ENCODE measurements at places on chromosomes 2 and 18.

- DNase-seq: no peak
These were observed 77.5 kb downstream of the EPB41L3 start for GRCh38 chr18:5466256-5466655.

- no peak for DNase-seq
These were observed 25.9 kb upstream of the SULT1C4 start for GRCh38 chr2:108351889-108352288.

DNA sequence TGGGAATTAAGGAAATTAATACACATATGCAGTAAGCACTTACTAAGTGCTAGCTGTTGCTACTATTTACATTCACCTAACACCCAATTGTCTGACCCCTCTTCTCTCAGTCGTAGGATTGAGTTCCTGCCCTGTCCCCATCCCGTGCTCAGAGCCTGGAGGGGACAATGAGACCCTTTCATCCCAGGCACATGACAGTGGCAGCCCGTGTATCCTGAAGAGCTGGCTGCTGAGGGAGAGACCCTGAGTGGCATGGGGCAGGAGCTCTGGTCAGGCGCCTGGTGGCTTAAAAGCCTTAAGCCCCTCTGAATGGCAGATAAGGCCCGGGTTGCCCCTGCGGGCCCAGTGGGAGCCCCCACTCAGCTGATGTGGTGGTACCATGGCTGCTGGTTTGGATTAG is 99.0 kb downstream of the DYSF start:
- no peak for DNase-seq

GRCh38 chr2:24269265-24269664 is 91.1 kb downstream of the ITSN2 start:
- no peak for DNase-seq

- no peak for DNase-seq
These were observed 5.1 kb upstream of the ODC1 start for GRCh38 chr2:10452956-10453904.

DNA sequence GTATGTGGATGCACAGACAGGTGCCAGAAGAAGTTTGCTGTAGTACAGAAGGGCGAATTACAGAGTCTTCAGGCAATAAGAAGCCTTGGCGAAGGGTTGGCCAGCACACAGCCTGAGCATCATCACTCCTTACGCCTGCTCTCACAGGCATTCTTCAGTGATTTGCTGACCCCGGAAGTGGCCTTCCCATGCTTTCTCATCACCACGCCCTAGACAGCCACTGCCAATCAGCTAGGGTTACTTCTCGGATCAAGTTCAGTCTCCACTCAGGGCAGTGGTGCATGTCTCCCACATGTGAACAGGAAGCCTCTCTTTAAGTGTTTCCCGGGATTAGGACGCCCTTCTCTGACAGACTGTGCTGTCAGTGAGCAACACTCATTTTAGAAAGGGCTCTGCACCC is 81.8 kb downstream of the C1QL2 start:
- no peak for DNase-seq

GRCh38 chr2:205754285-205754923 is 72.1 kb downstream of the NRP2 start:
- DNase-seq: no peak

DNA sequence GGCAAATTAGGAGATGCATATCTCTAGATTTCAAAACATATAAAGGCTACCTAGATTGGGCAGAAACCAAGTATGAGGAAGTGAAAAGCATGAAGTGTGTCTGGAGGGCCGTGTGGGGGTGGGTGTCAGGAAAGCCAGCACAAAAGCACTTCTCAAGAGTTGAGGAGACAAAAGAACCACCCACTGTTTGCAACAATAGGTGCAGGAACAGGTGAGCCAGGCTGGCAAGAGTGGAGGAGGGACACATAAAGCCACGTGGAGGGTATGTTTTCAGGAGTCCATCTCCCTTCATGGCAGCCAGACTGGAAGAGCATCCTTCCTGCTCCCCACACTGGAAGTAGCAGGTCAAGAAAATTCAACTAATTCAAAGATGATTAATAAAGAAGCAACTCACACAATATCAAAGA is 96.4 kb downstream of the CERS6 start:
- DNase-seq: peak; percentile 39

GRCh38 chr2:3476321-3476984 is 42.9 kb downstream of the ADI1 start:
- DNase-seq: no peak

- no peak for DNase-seq
These were observed 21.3 kb upstream of the CHST9 start for GRCh38 chr18:27206411-27206810.

DNA sequence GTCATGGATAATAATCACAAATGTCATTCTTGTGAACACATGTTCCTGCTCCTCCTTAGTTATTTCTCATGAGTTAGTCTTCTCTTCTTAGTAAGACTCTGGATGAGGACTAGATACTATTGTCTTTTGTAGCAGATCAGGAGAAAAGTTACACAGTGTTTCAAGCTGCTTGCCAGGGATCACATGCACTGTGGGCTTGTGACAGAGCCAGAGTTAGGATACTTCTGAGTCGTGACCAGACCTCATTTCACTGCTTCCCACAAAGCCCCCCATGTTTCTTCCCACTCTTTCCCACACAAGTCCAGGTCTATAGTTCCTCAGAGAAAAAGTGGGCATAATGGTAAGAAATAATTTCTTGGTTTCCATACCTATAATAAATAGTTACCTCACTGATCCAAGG is 80.2 kb upstream of the LRATD1 start:
- no peak for DNase-seq

GRCh38 chr18:45775743-45776142 is 49.7 kb upstream of the SIGLEC15 start:
- DNase-seq: no peak

DNA sequence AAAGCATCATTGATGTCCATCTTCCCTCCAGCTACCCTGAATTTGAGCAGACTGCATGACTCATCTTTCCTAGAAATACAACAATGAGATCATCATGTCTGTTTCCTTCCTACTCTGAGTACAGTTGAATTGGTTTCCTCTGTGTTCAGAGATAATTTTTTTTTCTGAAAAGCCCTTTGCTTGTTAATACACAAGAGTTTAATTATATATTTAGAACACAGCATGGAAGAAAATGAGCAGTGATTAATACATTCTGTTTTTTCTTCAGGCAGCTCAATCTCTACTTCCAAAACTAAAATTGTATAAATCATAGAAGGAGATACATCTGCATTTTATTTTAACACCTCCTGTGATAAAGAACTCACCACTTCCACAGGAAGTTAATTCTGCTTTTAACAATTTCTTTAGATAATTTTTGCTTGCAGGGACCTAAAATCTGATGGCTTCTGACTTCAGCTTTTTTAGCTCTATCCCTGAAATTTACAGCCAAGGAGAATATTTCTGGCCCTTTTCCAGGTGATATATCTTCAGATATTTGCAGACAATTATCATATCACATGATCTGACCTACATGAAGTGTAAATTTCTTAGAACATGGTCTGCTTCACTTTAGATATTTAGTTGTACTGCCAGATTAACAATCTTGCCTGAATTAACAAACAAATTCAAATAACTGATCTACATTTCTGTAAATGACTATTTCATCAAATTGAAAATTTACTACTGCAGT is 249.0 kb downstream of the TRIB2 start:
- DNase-seq: no peak

DNA sequence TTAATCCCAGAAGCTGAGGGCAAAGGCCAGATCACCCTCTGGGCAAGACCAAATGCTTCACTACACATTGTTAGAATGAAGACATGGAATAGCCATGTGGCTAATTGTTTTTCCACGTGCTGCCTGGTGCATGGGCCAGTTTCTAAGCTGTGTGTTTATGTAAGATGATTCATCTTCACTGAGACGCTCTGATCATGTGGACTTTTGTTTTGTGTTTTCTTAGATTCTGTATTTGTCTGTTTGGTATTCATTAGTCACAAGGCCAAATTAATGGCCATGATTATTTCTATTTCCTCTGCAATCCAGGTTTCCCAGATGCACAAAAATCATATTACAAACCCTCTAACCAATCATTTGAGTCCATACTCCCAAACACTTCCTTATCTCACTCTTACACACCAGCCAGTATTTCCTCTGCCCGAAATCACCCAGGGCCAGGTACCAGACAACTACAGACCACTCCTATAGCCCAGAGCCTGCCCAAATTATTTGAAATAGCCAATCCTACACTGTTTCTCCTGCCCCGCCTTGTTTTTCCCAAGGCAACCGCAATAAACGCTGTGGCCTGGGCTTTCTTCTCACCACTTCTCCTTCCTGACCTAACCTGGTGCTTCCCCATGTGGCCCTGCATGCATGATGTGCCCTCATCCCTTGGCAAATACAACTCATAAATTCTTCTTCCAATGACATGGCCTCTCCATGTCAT is 94.2 kb upstream of the SP3 start:
- DNase-seq: no peak

DNA sequence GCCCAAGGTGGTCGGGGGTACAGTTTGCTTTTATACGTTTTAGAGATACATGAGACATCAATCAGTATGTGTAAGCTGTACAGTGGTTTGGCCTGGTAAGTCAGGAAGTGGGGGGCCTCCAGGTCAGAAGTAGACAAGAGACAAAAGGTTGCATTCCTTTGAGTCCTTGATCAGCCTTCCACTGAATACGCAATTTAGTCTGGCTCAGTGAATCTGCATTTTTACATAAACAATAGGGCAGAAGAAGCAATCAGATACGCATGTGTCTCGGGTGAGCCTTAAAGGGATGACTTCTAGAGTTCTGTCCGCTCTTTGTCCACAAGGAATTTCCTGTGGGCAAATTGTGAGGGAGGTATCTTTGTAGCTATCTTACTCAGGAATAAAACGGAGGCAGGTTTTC is 87.2 kb downstream of the SOWAHC start:
- no peak for DNase-seq

GRCh38 chr2:19070886-19071285 is 287.5 kb downstream of the OSR1 start:
- DNase-seq: no peak

- DNase-seq: no peak
These were observed 11.8 kb downstream of the G6PC2 start for GRCh38 chr2:168912901-168913369.

DNA sequence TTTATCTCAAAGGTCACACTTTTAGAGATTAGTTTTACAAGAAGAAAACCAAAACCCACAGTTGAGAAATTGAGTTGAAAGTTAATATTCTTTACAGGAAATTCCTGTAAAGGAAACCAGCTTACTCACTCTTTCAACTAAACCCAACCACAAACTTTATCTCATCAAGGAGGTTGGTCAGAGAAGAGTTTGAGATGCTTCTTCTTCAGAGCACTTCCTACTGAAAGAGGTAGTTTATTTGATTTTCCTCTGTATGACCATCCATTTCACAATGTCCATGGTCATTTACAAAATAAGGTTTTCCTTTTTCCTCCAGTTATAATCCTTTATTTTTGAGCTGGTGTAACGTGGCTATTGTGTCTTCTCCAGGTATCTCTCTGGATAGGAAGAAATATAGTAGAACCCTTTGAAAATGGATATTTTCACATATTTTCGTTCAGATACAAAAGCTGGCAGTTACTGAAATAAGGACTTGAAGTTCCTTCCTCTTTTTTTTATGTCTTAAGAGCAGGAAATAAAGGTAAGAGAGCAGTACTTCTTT is 4.5 kb upstream of the IL18RAP start:
- no peak for DNase-seq

GRCh38 chr2:39622860-39623259 is 42.9 kb upstream of the TMEM178A start:
- DNase-seq: no peak

GRCh38 chr2:162072976-162073887 is 783 bp downstream of the DPP4 start:
- DNase-seq: peak; percentile 6

GRCh38 chr2:212537726-212538304 is 787 bp downstream of the ERBB4 start:
- no peak for DNase-seq

- no peak for DNase-seq
These were observed 32.2 kb upstream of the MAT2A start for GRCh38 chr2:85506768-85507181.

DNA sequence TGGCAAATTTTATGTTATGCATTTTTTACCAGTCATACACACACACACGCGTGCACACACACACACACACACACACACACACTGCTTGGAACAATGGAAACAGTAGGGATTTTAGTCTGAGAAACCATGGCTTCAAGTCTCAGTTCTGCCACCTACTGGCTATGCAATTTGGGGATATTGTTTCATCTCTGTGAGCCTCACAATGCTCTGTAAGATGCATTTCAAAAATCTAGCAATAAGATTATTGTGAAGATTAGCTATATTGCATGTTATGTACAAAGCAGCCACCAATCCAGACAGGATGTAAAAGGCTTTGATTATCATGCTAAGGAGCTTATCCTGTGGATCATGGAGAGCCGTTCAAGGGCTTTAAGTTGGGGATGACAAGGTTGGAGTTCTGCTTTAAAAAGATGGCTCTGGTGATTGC is 401.4 kb downstream of the NBAS start:
- DNase-seq: no peak

GRCh38 chr2:240463866-240464481 is 28.5 kb downstream of the GPC1 start:
- DNase-seq: no peak

DNA sequence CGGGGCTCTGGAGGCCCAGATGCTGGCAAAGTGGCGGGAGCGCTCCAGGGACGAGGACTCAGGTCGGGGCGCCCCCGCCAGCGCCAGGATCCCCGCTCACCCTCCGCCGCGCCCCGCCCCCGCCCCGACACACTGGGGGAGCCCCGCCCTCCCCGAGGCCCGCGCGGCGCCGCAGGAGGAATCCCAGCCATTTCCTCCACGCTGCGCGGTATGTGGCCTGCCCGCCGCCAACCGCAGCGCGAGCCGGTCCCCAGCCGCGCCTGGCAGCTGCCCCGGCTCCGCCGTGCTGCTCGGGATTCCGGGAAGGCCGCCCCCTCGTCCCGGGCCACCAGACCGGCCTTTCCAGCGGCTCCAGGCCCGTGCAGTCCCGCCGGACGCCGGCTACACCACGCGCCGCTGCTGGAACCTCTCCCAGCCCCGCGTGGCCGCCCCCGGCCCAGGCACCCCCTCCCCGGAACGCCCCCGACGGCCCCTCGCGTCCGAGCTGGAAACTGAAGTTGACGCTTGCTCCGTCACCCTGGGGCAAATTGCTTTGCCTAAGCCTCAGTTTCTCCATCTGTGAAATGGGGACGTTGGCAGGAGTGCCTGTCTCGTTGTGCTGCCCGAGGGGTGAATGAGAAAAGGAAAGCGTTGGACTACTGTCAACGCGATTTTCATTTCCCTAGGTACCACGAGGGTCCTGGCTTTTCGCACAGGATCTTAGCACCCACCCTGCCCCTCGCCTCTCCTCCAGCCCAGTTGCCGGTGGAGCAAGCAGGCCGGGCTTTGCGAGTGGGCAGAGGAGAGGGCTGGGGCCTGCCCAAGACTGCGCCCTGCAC is 53.6 kb downstream of the PKDCC start:
- DNase-seq: peak; percentile 49

- no peak for DNase-seq
These were observed 68.4 kb downstream of the MCFD2 start for GRCh38 chr2:46847185-46847710.

GRCh38 chr18:22427822-22428549 is 10.3 kb upstream of the CTAGE1 start:
- DNase-seq: no peak

GRCh38 chr2:175036582-175037018 is 31.4 kb upstream of the CHN1 start:
- DNase-seq: peak; percentile 21

GRCh38 chr2:113283704-113284284 is 5.1 kb upstream of the PAX8 start:
- DNase-seq: no peak

GRCh38 chr2:98324181-98324580 is 22.1 kb upstream of the CNGA3 start:
- DNase-seq: no peak
